ENCODE measurements at places on chromosomes 16 and 17.

DNA sequence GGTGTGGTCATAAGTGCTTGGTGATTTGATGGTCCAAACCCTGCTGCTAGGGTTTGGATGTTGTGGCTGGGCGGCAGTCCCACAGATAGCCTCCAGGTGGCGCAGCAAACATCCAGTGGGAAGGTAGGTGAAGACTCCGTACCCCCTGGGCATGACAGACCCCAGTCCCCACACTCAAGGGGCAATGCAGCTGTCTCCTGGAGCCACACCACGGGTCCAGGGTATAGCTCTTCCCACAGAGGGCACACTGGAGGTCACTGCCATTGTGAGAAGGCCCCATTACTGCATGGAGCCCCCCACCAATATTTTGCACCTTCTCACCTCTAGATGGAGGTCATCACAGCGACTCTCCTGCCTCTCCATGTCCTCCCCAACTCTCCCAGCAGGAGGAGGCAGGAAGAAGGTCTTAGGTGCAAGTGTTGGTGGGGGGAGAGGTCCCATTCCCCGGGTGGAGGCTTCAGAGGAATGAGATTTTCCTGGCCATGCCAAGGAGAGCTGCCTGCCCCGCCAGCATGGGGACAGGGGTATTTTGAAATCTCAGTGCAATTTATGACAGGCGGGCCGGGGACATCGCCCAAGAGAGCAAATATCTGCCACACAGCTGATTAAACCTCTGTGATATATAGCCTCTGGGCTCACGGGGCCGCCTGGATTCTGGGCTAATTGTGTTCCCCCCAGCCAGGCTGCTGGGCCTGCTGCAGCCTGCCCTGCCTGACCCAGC lies 17.1 kb upstream of the C17orf113 start:
- peak; percentile 89 for DNase-seq

GRCh38 chr17:2054512-2055291 lies at the start of gene HIC1:
Gene HIC1, plus strand, starts transcription at chr17:2055103. Its CDS starts 1,588 bp downstream, at chr17:2056691.
- peak; percentile 86 for DNase-seq

GRCh38 chr17:12637745-12638651 lies 27.7 kb upstream of the MYOCD start:
- DNase-seq, result no peak

DNA sequence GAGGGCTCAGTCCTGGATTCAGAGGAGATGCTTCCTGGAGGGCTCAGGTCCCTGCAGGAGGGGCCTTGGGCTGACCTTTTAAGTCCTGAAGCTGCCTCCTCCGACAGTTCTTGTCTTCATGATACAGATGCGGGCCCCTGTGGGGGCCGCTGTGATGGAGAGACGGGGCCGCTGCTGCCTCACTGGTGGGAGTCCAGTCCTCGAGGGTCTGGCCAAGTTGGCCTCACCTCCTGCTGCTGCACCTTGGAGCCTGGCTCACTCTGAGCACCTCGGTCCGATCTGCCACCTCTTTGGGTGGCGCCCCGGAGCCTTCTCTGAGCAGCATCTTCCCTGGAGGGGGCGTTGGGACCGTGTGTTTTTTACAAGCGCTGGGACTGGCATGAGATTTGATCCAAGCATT lies 79.1 kb downstream of the KLHDC4 start:
- DNase-seq, result no peak

GRCh38 chr16:70416748-70417616 lies 21.9 kb downstream of the ST3GAL2 start:
- DNase-seq, result no peak

DNA sequence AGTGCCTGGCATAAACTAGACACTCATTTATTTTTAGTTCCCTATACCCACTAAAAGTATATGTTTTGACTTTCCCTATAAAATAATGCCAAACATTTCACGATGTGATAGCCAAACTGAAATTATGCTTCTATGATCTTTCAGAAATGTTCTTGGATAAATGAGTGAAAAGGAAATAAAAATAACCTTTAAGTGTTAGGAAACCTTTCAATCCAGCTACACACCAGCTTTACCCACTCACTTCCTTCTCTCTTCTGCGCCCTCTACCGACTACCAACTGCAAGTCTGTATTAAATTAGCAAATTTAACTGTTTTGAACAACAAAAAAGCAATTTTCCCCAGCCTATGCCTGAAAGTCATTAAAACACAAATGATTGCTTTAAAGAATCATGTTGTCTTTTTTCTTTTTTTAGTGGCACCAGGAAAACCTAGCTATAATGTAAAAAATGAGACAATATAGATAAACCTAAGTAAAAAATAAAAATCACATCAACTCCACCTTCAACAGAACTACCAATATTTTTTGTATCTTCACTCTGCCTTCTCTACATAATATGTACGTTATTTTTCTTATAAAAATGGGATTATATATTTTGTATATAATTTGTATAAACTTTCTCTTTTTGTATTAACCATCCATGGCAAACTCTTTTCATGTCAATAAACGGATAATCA lies 13.2 kb upstream of the TMEM100 start:
- DNase-seq, result peak; percentile 52

GRCh38 chr17:40827746-40828453 lies 5.5 kb upstream of the KRT10 start:
- peak; percentile 37 for DNase-seq

Data from D341Med (cell line).